CD4-positive, alpha-beta T cell treated with Interleukin-15 for 4 hours (primary cell): ENCODE measurements at places on chromosomes 1 and 21.
A peak's percentile ranks its signal among the peaks of the same experiment; 100 is the strongest.

GRCh38 chr1:7289694-7290093 is 481.4 kb upstream of the VAMP3 start:
- DNase-seq, result no peak

- no peak for DNase-seq
Observed at GRCh38 chr21:25375675-25376074, 231.6 kb downstream of the MRPL39 start.

DNA sequence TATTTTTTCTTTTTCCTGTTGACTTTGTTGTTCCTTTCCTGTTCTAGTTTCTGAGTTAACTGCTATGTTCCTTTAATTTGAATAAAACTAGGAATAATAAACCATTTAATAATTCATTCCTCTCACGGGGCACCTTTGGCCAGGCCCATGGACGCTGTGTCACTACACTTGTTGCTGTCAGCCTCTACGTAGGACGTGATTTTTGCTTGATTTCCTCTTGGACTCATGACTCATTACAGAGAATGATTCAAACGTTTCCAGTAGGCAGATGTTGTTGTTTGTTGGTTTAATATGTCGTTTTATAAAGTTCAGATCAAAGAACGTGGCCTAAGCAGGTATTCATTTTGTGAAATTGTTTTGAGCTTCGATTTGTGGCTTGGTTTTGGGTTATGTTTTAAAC is 9.1 kb upstream of the SLC19A1 start:
- peak; percentile 70 for DNase-seq

DNA sequence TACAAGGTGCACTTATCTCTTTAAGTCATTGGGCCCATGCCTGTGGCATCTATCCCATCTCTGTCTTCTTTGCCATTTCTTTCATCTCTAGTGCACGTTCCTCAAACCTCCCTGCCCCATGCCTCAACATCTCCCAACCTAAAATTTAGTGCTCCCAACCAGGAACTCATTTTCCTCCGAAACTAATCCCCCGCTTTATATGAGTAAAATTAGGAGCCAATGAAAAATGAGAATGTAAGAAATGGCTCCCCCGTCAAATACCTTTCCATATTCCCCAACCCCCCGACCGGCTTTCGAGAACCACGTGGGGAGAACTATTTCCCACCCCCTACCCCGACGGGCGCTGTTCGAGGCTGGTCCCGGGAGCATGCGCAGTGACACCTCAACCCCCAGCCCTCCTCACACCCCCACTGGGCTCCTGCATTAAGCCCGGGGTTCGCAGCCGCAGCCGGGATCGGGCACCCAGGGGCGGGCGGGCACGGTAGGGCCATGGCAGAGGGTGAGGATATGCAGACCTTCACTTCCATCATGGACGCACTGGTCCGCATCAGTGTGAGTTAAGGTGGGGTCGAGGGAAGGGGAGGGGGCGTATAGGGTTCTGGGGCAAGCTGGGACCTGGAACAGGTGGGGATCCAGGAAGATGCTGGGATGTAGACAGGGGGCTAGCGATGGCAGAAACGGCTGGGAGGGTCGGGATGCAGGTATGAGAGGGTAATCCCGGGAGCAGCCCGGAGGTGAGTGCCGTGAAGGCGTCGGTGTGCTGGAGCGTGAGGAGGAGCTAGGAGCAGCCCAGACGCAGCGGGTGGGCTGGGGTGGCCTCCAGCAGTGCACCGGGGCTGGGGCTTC is at the start of gene TRIM46:
TSS of gene TRIM46 (plus strand) at position 372 of the 846 bp plus-strand sequence. CDS start at position 490, 118 bp downstream.
- peak; percentile 82 for DNase-seq

- DNase-seq, result no peak
Observed at GRCh38 chr1:15141935-15142539, 11.5 kb upstream of the TMEM51 start.

- no peak for DNase-seq
Observed at GRCh38 chr1:150876119-150876454, 312 bp downstream of the ARNT start.

GRCh38 chr21:43609501-43610340 is 49.6 kb downstream of the HSF2BP start:
- no peak for DNase-seq

DNA sequence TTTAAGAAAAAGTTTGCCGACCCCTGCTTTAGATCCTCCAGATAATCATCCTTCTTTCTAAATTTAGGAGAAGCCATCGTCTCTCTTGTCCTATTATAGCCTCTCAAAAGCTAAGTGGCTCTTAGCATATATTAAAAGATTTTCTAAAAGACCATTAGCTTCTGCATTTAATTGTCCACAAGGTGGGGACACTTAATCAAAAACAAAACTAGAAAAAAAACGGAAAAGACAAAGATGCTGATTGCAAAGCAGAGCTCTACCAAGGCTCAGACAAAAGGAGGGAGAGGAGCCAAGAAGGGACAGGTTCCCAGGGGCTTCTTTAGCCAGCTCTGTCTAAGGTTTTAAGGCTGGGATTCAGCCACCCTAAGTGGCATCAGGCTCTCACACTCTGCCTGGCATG is 128.3 kb upstream of the HMGB4 start:
- DNase-seq, result no peak
